ENCODE measurements at places on chromosomes 7 and 10.

GRCh38 chr7:143012409-143012808 lies 14.5 kb downstream of the OR9A2 start:
- no peak for DNase-seq

- DNase-seq = no peak
These were observed 19.7 kb downstream of the CLRN3 start for GRCh38 chr10:127872871-127873600.

- no peak for DNase-seq
These were observed 35.3 kb downstream of the AMZ1 start for GRCh38 chr7:2723138-2723850.

- no peak for DNase-seq
These were observed 430.4 kb downstream of the GRID1 start for GRCh38 chr10:85936161-85936560.

DNA sequence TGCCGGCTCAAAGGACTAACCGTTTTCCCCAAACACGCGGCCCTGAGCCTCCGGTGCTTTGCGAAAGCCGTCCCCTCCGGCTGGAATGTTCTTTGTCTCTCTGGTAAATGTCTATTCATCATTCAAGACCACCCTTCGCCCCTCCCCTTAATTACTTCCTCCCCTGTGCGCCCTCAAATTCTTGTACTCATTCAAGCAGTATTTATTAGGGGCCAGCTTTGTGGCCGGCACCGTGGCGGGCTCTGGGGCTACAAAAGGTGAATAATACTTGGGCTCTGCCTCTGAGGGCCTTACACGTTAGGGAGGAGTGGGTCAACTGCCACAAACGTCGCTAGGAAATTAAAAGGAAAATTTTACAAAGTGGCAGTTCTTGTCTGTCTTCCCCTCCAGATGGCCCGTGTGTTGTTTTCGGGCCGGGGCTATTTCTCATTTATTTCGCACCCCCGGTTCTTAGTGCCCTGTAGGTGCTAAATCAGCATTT lies 1.5 kb upstream of the MEST start:
- peak; percentile 44 for DNase-seq

- peak; percentile 40 for DNase-seq
These were observed 35.4 kb downstream of the KLF6 start for GRCh38 chr10:3749600-3749999.

DNA sequence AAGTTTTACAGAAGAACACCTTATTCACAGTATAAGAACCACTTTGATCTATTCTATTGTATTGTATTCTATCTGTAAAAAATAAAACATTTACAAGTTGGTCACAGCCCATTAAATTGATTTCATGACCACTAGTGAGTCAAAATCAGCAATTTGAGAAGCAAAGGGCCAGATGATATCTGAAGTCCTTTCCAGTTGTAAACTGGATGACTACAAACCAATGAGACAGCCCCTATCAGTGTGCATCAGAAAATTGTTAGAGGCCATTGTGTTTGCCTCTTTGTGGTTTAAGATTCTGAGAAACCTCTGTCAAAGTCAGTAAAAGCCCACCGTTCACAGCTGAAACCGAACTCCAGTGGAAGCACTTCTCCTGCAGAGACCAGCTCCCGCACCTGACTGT lies 54.8 kb downstream of the TBXAS1 start:
- peak; percentile 57 for DNase-seq

GRCh38 chr7:39733881-39734632 lies 110.7 kb downstream of the RALA start:
- DNase-seq = no peak

DNA sequence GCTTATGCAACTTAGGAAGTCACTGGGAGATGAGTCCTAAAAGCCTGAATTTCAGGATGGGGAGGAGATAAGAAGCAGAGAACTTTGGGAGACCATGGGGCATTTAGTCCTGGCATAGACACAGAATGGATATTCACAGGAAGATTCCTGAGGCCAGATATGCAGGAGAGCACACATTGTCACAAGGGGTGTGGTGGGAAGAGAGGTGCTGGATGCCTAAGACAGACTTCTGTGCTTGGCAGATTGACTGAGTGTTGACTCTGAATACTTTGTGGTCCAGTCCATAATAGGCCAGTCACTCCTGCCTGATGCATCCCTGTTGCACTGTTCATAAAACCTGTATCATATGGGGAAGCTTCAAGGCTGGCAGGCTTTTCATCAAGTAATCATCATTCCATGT lies 18.5 kb downstream of the SRI start:
- no peak for DNase-seq

- peak; percentile 62 for DNase-seq
These were observed at the start of gene CALY for GRCh38 chr10:133336577-133337369. Gene CALY (minus strand): TSS chr10:133336896. CDS start chr10:133328989, 7,907 bp downstream.

GRCh38 chr7:26625286-26625685 lies 239.1 kb downstream of the SKAP2 start:
- DNase-seq = no peak

DNA sequence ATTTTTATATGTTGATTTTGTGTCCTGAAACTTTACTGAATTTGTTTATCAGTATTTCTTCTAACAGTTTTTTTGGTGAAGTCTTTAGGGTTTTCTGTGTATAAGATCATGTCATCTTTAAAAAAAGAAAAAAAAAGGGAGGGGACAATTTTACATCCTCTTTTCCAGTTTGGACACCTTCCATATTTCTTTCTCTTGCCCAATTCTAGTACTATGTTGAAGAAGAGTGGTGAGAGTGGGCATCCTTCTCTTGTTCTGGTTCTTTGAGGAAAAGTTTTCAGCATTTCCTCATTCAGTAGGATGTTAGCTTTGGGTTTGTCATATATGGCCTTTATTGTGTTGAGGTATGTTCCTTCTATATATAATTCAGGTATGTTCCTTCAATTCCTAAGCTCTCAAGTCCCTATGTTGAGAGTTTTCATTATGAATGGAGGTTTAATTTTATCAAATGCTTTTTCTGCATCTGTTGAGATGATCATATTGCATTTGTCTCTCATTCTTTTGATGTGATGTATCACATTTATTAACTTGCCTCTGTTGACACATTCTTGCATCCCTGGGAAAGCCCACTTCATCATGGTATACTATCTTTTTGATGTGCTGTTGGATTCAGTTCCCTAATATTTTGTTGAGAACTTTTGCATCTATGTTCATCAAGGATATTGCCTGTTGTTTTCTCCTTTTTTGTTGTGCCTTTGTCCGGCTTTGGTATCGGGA lies 12.1 kb downstream of the TAS2R40 start:
- peak; percentile 35 for DNase-seq

- DNase-seq = no peak
These were observed 113.7 kb upstream of the ANKRD1 start for GRCh38 chr10:91034494-91035159.

- DNase-seq = peak; percentile 77
These were observed 23.0 kb downstream of the AMZ1 start for GRCh38 chr7:2710901-2711551.

DNA sequence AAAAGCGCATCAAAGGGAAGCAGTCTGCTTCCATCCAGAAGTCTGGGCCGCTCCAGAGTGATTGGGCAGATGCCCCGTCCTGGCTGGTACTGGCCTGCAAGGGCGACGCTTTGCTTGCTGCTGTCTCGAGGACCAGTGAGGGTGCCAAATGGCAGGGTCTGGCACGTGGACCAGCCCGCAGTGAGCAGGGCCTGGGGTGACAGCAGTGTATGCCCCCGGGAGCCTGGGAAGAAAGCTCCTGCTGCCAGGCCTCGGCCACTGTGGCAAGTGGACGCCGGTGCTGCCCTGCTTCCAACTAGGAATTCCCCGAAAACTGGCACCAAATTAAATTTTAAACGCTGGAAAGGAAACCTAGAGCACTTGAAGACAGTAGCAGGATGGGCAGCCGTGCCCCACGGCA lies 357.0 kb upstream of the MKI67 start:
- DNase-seq = no peak

DNA sequence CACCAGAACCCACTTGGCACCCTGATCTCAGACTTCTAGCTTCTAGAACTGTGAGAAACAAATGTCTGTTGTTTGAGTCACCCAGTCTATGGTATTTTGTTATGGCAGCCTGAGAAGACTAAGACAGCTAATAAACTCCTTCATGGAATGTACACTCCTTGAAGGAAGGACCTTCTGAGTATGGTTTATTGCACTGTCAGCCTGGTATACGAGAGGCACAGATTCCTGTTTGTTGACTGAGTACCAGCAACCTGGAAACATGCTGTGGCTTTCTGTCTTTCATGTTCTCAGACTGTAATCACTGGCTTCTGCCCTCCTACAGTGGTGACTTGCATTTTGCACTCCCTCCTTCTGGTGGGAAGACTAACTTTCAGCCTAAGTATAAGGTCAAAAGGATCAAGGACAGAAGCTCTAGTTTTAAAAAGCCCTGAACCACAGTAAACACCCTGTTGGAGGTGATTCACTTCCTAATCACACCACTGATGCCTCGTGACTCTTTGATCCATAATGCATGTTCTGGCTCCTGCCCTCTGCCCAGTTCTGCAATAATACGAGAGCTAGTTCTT lies 319.0 kb upstream of the NPSR1 start:
- no peak for DNase-seq

- DNase-seq = no peak
These were observed 126.1 kb downstream of the PFKFB3 start for GRCh38 chr10:6328699-6329423.

DNA sequence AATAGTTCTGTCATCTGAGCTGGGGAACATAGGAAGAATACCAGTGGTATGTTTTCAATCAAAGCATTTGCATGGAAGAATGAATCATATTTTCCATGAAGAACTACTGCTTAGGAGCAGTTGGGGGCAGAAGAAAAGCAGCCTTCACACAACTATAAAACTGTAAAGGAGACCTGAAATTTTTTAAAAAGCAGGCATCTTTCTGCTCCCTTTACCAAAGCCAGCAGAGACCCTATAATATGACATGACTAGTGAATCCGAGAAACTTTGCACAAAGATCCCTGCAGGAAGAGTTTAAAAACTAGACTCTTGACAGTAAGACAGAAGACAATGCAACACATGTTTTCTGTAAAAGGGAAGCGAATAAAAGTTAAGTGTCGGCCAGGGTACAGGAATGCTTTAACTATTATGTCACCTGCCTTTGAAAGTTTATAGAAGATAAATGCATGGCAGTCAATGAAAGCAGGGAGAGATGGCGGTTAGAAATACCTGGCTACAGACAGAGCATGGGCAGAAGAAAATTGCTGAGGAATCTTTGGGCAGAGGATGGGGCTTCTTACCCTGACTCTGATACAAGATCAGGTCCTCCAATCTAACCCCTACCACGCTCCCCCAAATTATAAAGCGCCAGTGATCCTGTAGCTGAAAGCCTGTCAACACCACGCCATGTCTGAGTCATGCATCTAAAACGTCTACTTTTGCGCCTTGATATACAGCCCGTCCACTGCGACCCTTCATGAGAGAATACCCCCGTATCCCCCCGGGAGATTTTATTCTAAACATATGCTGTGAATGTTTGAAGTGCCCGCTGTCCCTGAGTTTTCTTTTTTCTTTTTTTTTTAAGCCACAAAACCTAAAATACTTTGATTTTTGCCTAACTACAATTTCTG lies 93.1 kb downstream of the GLI3 start:
- DNase-seq = no peak

GRCh38 chr10:88110822-88111221 lies 247.4 kb downstream of the PTEN start:
- DNase-seq = no peak

- DNase-seq = no peak
These were observed 115.6 kb downstream of the TSPAN12 start for GRCh38 chr7:120742372-120742771.

GRCh38 chr10:31883397-31883796 lies 45.2 kb downstream of the ARHGAP12 start:
- no peak for DNase-seq

DNA sequence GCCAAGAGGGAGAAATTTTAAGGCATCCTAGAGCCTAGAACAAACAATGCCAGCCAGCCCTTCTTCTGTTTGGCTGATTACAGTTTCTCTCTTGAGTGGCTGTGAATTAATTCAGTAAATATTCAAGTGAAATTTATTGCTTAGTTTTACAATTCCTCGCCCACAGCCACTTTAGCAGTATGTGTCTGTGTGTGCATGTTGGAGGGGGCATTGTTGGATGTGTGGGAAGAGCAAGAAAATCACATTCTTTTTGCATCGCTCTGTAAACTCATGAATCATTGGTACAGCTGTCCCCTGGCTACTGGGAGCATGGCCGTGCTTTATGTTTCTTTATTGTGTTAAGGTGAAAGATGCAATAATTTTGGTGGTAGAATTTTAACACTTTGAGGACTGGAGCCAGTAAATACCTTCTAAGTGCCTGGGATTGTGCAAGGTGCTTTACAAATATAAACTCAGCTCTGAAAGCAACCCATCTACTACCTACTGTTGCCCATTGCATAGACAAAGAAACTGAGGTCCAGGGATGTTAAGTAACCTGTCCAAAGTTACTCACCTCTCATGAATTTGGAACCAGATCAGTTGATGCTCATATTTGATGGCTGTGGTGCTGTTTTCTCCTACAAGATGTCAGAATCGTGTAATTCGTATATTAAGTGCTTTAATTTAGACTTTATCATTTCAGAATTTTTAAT lies 89.9 kb upstream of the BTBD16 start:
- DNase-seq = no peak

DNA sequence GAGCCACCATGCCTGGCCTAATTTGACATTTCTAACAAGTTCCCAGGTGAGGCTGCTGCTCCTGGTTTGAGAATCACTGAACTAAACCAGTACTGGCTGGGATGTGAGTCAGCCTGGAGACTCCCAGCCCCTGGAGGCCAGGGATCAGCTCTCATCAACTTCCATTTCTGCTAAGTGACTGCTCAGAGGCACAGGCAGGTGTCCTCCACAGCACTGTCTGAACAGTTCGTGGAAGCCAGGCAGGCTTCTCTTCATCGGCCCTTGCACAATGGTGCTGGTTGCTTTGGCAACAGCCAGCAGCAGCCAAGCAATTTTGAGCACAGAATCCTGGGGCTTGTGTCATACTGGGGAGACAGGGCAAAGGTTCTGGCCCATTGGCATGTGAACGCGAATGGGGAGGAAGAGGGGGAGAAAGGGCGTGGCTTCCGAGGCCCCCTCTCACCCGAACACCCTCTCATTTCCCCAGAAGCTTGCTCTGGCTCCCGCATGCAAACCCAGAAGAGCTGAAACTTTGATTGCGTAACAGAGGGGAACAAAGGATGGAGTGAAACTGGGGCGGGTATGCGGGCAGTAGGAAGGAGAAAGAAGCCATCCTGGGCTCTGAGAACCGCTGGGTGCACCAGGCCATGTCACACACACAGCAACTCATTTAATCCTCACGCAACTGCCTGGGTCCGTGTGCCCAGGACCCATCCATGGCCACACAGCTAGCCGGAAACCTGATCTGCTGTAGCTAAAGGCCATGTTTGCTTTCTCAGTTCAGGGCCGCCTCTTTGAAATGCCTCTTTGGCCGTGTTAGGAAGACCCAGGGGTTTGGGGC lies 9.0 kb upstream of the POR start:
- DNase-seq = peak; percentile 73

GRCh38 chr10:58642283-58642682 lies 129.6 kb downstream of the BICC1 start:
- no peak for DNase-seq

- no peak for DNase-seq
These were observed 779 bp upstream of the KIF5B start for GRCh38 chr10:32057036-32057372.

- DNase-seq = no peak
These were observed 584.0 kb upstream of the GHITM start for GRCh38 chr10:83555264-83555663.

- DNase-seq = no peak
These were observed 29.6 kb upstream of the FAM20C start for GRCh38 chr7:162632-163297.
